Cerebellum (tissue), 4 donors: ENCODE measurements at places on chromosomes 3 and 15. TPM values are rescaled to one million over a fixed set of nuclear protein-coding genes. Genes with fewer than 3 reads are reported as not detected.

The SLC9C1 gene
- total RNA-seq, result 0.45 TPM

The TMEM266 gene
- 4.6 TPM for total RNA-seq

The CPNE4 gene
- total RNA-seq, result 18.0 TPM

The GOLGA8T gene
- 0.64 TPM for total RNA-seq

The PLA2G4D gene
- total RNA-seq, result 0.09 TPM

The PPP1R14D gene
- total RNA-seq, result not detected

The MED12L gene
- total RNA-seq, result 12.8 TPM

The COL6A5 gene
- 1.5 TPM for total RNA-seq

The GLCE gene
- total RNA-seq, result 125 TPM

The HAPLN3 gene
- total RNA-seq, result 9.6 TPM

The CCK gene
- 2.4 TPM for total RNA-seq

The A4GNT gene
- total RNA-seq, result not detected

The CHRNA7 gene
- 7.3 TPM for total RNA-seq

The CCRL2 gene
- total RNA-seq, result 0.36 TPM

The MORC1 gene
- total RNA-seq, result 0.36 TPM

The SERINC4 gene
- not detected for total RNA-seq

The LYSMD4 gene
- total RNA-seq, result 16.7 TPM

The MYZAP gene
- 0.64 TPM for total RNA-seq

The CLSTN2 gene
- 26.9 TPM for total RNA-seq

The SI gene
- 0.18 TPM for total RNA-seq

The SCN5A gene
- total RNA-seq, result 2.3 TPM

The GABRR3 gene
- total RNA-seq, result not detected

The SOX14 gene
- 0.73 TPM for total RNA-seq

The KLHL6 gene
- total RNA-seq, result 1.3 TPM

The SNTN gene
- not detected for total RNA-seq
